A549 treated with ZK216348 at 1 μM for 4 hours (cell line): ENCODE measurements at places on chromosomes 3 and 15. TPM values are rescaled to one million over a fixed set of nuclear protein-coding genes. Genes with fewer than 3 reads are reported as not detected.

The TMEM212 gene
- total RNA-seq: not detected in 5 replicates

The GOLGA8T gene
- 1.1 to 2.8 TPM (median 2.0 TPM) in 5 replicates for total RNA-seq

The KLHL40 gene
- not detected in 5 replicates for total RNA-seq

The CORO2B gene
- total RNA-seq: 2.4 to 3.9 TPM (median 3.1 TPM) in 5 replicates

The NANOGP8 gene
- not detected in 5 replicates for total RNA-seq

The ITGA11 gene
- 2.3 to 7.9 TPM (median 4.6 TPM) in 5 replicates for total RNA-seq

The SHISA5 gene
- total RNA-seq: 83.6 to 137 TPM (median 127 TPM) in 5 replicates

The C3orf49 gene
- not detected in 5 replicates for total RNA-seq

The CIDEC gene
- 26.1 to 42.7 TPM (median 29.8 TPM) in 5 replicates for total RNA-seq

The RHOA gene
- total RNA-seq: 451 to 581 TPM (median 463 TPM) in 5 replicates

The BOC gene
- 5.6 to 7.1 TPM (median 6.2 TPM) in 5 replicates for total RNA-seq

The CASR gene
- not detected in 5 replicates for total RNA-seq

The OCA2 gene
- 0.11 to 0.34 TPM (median 0.15 TPM) in 5 replicates for total RNA-seq

The SNTN gene
- total RNA-seq: not detected in 5 replicates

The ENTPD3 gene
- not detected in 5 replicates for total RNA-seq

The CDHR4 gene
- total RNA-seq: 0.13 to 0.35 TPM (median 0.23 TPM) in 5 replicates

The MELTF gene
- total RNA-seq: 33.5 to 75.3 TPM (median 61.7 TPM) in 5 replicates

The CD200R1 gene
- 0.06 to 0.07 TPM in 2 of 5 replicates, not detected in the others for total RNA-seq

The ARGFX gene
- not detected in 5 replicates for total RNA-seq

The STOML1 gene
- 7.5 to 13.3 TPM (median 11.3 TPM) in 5 replicates for total RNA-seq

The ACKR2 gene
- 0.18 to 0.23 TPM in 2 of 5 replicates, not detected in the others for total RNA-seq

The SLC30A4 gene
- total RNA-seq: 1.5 to 2.4 TPM (median 1.8 TPM) in 5 replicates

The CYP11A1 gene
- not detected in 5 replicates for total RNA-seq

The CPLX3 gene
- total RNA-seq: 0.07 TPM in 1 of 5 replicates, not detected in the others

The ZNF502 gene
- 1.6 to 2.5 TPM (median 2.1 TPM) in 5 replicates for total RNA-seq

The LINGO1 gene
- 5.3 to 12.5 TPM (median 10.7 TPM) in 5 replicates for total RNA-seq

The TF gene
- total RNA-seq: 0.60 to 2.0 TPM (median 1.0 TPM) in 5 replicates

The EDC3 gene
- total RNA-seq: 17.9 to 22.5 TPM (median 20.1 TPM) in 5 replicates

The FBXO40 gene
- not detected in 5 replicates for total RNA-seq

The SEMA6D gene
- not detected in 5 replicates for total RNA-seq

The PIERCE2 gene
- 1.9 to 5.6 TPM (median 3.7 TPM) in 5 replicates for total RNA-seq

The MYO5C gene
- 4.6 to 8.1 TPM (median 6.1 TPM) in 5 replicates for total RNA-seq

The CEP70 gene
- total RNA-seq: 5.6 to 13.3 TPM (median 8.6 TPM) in 5 replicates

The PLSCR5 gene
- not detected in 5 replicates for total RNA-seq

The NDN gene
- 0.07 to 0.28 TPM (median 0.19 TPM) in 3 of 5 replicates, not detected in the others for total RNA-seq

The TMEM158 gene
- 9.1 to 21.3 TPM (median 15.9 TPM) in 5 replicates for total RNA-seq

The LMCD1 gene
- total RNA-seq: 59.3 to 69.5 TPM (median 66.2 TPM) in 5 replicates

The DOCK3 gene
- 0.35 to 0.46 TPM (median 0.39 TPM) in 5 replicates for total RNA-seq

The ARHGEF26 gene
- total RNA-seq: 5.1 to 7.4 TPM (median 6.8 TPM) in 5 replicates

The LYZL4 gene
- not detected in 5 replicates for total RNA-seq

The CTXND1 gene
- total RNA-seq: not detected in 5 replicates

The SLC22A13 gene
- total RNA-seq: 0.13 TPM in 1 of 5 replicates, not detected in the others

The RHCG gene
- total RNA-seq: 28.1 to 53.8 TPM (median 41.2 TPM) in 5 replicates

The MRAS gene
- total RNA-seq: 7.0 to 10.2 TPM (median 8.8 TPM) in 5 replicates

The IL16 gene
- 0.24 TPM in 1 of 5 replicates, not detected in the others for total RNA-seq

The MYNN gene
- 8.2 to 10.6 TPM (median 9.2 TPM) in 5 replicates for total RNA-seq

The CILP gene
- 0.07 to 0.09 TPM (median 0.08 TPM) in 5 replicates for total RNA-seq

The CPN2 gene
- not detected in 5 replicates for total RNA-seq

The KLHL25 gene
- 3.6 to 8.2 TPM (median 7.2 TPM) in 5 replicates for total RNA-seq

The TGM4 gene
- total RNA-seq: 0.08 to 0.12 TPM in 2 of 5 replicates, not detected in the others

The CD200 gene
- not detected in 5 replicates for total RNA-seq

The RPL39L gene
- 45.8 to 55.3 TPM (median 52.5 TPM) in 5 replicates for total RNA-seq

The SEC62 gene
- total RNA-seq: 83.5 to 188 TPM (median 94.6 TPM) in 5 replicates

The C3orf22 gene
- total RNA-seq: not detected in 5 replicates

The ATP8B4 gene
- 0.62 to 1.6 TPM (median 0.91 TPM) in 5 replicates for total RNA-seq

The PARP3 gene
- total RNA-seq: 6.1 to 9.9 TPM (median 9.1 TPM) in 5 replicates

The HTR3E gene
- total RNA-seq: not detected in 5 replicates

The GABRA5 gene
- 84.5 to 124 TPM (median 113 TPM) in 5 replicates for total RNA-seq
